Ascending aorta (tissue), 2 donors: ENCODE measurements at places on chromosomes 5 and 9.
A peak's percentile ranks its signal among the peaks of the same experiment; 100 is the strongest.

- DNase-seq: no peak
Measured at GRCh38 chr5:15727375-15727774, 227.4 kb downstream of the FBXL7 start.

DNA sequence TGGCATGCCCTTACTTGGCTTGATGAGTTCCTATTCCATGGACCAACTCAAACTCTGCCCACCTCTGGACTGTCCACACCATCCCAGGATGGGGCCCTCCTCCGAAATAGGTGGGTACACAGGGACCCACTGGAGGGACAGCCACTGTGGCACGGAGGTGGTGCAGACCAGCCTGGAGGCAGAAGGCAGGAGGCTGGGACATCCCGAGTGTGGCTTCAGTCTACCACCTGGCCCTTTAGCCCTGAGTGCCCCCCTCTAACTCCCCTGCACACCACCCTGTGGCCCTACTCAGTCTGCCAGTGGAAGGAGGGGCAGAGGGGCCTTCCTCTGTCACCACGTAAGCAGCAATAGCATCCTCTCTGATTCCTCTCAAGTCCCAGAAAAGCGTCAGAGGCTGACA lies 3.7 kb downstream of the IL3 start:
- no peak for DNase-seq

DNA sequence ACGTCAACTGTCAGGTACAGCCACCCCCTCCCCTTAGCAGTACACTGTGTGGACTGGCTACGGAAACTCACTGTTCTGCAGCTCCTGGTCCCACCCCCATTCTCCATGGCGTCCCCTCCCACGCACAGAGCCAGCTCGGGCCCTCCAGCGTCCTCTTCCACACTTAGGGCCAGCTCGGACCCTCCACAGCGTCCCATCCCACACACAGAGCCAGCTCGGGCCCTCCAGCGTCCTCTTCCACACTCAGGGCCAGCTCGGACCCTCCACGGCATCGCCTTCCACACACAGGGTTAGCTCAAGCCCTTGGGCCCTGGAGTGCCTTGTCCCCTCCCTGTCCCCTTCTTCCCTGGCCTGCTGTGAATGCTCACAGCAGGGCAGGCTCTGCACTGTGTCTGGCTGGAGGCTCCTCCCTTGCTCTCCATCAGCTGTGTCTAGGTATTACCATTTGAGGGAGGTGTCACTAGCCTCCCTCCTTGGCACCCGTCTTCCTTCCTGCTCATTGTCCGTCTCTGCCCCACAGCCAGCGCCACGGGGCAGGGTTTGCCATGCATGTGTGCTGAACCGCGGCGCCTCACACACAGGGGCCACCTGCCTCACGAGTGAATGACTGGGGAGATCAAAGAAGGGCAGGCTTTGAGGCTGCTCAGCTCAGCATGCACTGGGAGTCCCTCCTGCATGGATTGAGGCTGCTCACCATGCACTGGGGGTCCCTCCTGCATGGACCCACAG lies 78.5 kb upstream of the CACNA1B start:
- DNase-seq: no peak

DNA sequence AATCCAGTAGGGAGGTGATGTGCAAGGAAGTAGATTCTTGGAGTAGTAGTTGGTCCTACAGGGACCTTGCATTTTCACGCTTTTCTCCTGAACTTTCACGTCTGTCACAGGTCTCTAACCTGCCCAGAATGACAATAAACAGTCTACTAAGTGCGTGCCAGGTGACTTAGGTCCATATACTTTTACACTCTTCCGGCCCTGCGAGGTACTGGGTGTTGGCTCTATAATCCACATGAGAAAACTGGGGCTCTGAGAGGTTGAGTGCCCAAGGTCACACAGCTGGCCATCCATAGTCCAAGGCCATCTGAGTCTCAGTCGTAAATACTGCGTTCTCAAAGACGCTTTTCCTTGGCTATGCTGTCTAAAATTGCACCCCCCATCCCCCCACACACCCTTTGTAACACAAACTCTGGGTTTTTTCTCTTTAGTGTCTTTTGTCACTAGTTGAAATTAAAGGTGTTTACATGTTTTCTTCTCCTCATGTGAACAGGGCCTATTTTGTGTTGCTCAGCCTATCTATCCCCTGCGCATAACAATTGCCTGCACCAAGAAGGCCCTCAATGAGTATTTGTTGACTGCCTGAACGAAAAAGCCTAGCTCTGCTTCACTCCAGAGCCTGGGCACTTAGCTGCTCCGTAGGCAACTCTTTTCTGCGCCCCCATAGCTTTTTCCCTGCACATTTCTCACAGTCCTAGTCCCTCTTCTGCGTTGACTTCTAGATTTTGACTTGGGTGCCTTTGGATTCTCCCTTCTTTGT lies 943 bp downstream of the SFXN1 start:
- DNase-seq: no peak

DNA sequence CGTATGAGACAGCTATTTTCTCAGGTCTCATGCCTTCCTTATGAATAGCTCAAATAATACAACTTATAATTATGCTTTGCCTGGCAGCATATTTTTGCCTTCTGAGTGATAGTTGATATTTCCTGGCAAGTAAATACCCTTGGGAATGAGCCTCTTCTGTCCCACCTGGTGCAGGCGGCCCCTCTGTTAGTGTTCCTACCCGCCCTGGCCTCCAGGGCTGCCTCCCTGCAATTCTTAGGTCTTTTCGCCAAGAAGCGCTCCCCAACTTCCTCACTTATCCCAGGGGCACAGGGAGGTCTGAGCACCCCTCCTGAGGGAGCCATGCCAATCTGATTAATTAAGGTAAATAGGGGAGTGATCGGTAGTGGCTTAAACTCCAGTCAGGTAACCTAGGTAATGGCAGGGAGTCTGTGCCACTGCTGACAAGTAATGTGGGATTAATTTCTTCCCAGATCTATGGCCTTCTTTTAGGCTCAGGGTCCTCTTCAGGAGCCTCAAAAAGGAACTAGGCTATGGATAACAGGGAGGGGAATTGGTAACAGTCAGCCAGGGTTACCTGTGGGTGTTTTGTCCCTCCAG lies 81.5 kb downstream of the GALNT10 start:
- no peak for DNase-seq

DNA sequence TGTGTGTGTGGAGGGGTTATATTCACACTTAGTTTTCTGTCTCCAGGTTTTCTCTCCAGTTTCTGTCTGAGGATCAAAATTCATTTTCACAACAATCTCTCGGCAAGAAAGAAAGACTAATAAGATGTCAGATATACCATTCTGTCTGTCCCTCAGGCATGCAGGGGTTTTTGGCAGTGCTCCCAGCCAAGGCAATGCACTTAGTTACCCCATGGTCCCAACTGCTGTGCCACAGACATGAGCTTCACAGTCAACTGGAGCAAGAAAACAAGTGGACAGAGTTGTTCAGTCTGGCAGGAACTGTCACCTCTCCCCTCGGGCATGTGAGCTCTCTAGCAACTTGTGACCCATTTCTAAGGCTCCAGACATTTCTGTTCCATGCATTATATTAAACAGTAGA lies 101.7 kb upstream of the LHFPL2 start:
- DNase-seq: no peak

DNA sequence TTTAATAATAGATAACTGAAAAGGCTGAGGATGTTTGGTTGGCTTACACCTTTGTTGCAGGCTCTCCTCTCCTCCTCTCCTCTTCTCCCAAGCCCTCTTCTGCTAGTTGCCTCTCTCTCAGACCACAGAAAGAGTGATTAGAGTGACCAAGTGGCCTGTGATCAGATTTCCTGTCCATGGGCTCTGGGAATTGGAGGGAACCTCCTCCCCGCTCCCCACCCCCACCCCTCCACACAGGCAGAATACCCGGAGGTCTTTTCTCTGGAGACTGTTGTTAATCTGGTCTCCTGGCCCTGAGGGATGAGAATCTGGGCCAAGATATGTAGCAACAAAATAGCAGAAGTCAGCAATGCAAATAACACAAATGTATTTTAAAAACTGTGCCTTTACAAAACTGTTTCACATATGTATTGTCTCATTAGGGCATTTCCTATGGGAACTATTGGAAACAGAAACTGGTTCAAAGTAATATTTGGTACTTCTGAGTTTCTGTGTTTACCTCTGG lies 361.3 kb downstream of the NR2F1-AS1 start:
- no peak for DNase-seq

- DNase-seq: no peak
Measured at GRCh38 chr9:133727876-133728441, 10.2 kb downstream of the SARDH start.

- no peak for DNase-seq
Measured at GRCh38 chr5:171975262-171975876, 31.1 kb downstream of the FBXW11 start.

DNA sequence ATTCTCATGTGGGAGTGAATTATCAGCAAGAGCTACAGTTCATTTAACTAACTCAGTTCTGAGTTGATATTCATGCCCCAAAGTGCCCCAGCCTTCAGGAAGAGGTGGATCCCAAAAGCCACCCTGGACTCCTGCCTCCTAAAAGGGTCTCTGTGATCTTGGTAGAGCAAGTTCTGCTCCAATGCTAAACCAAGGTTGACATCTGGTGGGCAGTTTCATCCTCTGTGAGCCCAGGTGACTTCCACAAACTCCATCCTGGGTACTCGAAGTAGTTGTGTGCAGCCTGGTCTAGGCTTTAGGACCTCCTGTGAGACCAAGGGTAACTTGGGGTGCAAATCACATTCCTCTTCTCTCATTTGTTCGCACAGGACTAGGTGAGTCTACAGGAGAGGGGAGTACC lies 816.8 kb downstream of the MTRR start:
- DNase-seq: no peak

GRCh38 chr9:96117398-96118080 lies 184.4 kb downstream of the HSD17B3 start:
- no peak for DNase-seq

DNA sequence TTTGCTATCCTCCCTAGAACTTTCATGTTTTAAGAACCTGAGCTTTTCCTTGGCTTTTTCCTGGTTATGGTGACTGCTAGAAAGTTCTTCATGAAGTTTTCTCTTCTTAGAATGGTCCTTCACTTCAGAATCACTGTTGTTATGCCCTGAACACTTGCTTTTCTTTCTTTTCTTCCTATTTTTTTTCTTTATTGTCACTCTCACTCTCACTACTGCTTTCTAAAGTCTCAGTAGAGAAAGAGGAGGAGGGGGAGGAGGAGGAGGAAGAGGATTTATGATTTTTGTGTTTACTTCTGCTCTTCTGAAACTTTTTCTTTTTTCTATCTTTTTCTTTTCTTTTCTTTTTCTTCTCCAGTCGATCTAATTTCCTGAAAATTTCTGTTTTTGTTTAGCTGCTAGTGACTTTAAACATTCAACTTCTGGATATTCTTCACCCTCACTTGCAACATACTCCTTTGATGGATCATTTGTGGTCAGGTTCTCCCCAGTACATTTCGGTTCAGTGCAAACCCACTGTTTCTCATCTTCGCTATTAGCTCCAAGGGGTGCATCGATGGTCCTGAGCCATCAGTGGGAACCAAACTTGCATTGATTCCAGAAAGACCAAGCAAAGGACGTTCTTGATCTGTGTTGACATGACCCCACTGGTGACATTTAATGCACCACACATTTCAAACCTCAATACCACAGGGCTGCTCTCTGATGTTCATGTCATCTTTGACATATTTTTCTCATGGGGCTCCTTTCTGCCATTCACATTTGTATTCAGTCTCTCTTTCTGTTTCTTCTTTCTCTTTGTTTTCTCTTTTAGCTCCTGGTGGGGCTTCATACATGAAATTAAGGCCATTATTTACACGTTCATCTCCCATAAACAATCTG lies 81.6 kb upstream of the HAND1 start:
- DNase-seq: no peak

- no peak for DNase-seq
Measured at GRCh38 chr5:62647241-62647640, 68.6 kb downstream of the LRRC70 start.

GRCh38 chr5:62214701-62215100 lies 91.3 kb upstream of the KIF2A start:
- DNase-seq: no peak

GRCh38 chr5:174293006-174293405 lies 247.5 kb downstream of the NSG2 start:
- no peak for DNase-seq

- DNase-seq: peak; percentile 23
Measured at GRCh38 chr5:31663519-31663918, 24.6 kb downstream of the PDZD2 start.

DNA sequence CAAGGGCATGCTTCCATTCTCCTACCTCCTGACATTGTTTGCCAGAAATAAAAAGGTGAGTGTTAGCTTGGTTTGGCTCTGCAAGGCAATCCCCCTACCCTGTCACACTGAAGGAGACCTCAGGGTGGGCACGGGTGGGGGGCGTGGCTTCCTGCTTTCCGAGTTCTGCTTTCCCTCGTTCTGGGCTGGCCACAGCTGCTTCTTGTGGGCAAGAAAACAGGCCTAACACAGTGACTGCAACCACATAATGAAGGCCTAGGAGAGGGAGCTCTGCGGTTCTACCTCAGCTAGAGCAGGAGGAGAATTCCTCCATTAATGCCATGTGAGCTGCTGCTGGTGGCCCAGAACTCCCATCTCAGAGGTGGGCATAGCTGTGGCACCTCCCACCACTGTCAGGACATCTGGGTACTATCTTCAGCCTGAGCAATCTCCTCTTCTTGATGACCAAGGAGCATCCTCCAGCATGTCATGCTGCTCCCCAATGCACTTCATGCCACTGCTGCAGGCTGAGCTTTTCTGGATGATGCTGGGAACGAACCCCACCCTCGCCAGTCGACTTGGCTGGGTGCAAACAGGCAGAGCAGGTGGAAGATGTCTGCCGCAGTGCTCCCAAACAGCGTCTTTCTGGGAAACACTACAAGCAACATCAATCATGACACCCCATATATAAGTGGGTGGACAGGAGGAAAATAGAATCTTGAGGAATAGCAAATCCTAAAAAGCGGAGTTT lies 139.5 kb upstream of the RAPGEF1 start:
- DNase-seq: no peak

DNA sequence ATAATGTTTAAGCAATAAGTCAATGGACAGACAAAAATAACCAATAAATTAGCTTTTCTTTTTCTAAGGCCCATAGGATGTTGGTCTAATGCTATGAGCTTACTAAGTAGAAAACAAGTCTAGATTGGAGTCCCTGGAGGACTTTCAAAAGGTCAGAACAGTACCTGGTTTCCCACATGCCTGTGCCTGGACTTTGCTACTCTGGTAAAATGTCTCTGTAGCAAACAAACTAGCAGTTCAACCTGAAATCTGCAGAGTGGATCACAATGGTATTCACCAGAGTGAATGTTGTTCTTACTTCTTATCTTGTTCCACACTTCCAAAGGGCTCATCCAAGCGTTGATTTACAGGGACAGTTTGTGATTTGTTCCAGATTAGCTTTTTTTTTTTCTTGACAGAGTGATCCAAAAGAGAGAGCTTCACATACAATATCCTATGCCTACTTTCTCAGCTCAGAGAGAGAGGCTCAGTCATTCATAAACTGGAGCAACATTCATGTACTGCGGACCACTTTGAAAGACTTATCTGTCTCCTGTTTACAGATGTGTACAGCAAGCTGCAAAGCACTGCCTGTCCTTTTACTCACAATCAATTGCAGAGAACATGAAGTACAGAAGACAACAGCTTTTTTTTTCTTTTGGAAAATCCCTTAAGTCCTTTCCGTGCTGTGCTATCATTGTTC lies 466.1 kb downstream of the SPATA31D1 start:
- no peak for DNase-seq

GRCh38 chr9:113800276-113800675 lies 75.8 kb upstream of the ZNF618 start:
- no peak for DNase-seq

- no peak for DNase-seq
Measured at GRCh38 chr5:168988699-168989098, 312.2 kb downstream of the SLIT3 start.
